ENCODE measurements at places on chromosomes 16 and 17.

DNA sequence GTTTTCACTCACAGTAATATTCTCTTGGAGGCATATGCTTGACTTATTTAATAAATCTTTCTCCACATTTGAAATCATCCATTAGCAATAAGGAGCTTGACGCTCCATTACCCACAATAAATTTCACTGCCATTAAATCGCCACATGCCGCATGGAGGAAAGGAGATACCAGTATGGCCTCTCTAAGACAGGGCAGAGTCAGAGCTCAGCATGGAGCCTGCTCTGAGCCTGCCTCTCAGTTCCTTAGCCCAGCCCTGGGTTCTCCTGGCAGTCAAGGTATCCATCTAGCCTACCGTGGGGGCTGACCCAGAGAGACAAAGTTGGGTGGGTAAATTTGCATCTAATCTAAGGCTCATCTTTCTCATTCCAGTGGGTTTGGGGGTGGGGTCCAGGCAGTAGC, 80.3 kb upstream of the CES5A start:
- DNase-seq, result no peak

DNA sequence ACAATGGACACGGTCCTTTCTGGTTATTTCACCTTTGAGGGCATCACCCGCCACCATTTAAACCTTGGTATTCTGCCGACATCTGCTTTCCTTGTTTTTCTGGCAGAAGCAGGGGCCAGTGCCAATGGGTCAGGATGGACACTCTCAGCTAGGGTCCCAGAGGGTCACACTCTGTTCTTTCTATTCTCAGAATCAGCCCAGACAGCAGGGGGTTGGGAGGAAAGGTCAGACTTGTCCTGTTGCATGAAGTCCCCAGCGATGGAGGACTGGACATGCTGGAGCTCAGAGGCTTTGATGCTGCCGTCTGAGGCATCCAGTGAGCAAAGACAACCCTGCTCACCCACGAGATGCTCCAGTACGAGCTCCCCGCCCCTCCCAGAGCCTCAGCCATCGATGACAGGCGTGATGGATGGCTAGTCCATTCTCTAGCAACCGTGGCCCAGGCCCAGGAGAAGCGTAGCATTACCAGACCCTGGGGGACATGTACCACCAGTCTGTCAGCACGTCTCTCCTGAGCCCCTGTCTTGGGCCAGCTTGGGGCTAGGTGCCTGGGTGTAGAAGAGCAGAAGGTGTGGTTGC, 62.0 kb downstream of the FOXL1 start:
- no peak for DNase-seq

GRCh38 chr16:54519161-54519695, 232.6 kb upstream of the IRX3 start:
- DNase-seq, result no peak

GRCh38 chr16:58379736-58380135, 12.5 kb upstream of the GINS3 start:
- DNase-seq, result no peak

DNA sequence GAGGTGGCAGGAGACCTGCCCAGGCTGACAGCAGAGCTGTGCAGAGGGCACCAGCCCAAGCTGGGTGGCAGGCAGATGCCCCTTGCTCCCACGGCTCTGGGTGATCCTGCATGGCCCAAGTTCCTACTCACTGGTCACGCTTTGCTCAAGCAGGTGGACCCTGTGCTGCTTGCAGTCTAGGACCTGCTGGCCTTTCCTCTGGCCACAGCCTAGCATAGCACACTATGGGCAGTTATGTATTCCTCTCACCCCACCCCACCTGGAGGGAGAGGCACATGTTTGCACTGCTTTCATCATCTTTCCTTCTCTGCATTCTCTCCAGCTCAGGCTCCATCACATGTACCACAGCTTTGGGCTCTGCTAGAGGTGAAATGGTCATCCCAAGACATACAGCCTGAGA, 19.6 kb upstream of the SREBF1 start:
- no peak for DNase-seq

DNA sequence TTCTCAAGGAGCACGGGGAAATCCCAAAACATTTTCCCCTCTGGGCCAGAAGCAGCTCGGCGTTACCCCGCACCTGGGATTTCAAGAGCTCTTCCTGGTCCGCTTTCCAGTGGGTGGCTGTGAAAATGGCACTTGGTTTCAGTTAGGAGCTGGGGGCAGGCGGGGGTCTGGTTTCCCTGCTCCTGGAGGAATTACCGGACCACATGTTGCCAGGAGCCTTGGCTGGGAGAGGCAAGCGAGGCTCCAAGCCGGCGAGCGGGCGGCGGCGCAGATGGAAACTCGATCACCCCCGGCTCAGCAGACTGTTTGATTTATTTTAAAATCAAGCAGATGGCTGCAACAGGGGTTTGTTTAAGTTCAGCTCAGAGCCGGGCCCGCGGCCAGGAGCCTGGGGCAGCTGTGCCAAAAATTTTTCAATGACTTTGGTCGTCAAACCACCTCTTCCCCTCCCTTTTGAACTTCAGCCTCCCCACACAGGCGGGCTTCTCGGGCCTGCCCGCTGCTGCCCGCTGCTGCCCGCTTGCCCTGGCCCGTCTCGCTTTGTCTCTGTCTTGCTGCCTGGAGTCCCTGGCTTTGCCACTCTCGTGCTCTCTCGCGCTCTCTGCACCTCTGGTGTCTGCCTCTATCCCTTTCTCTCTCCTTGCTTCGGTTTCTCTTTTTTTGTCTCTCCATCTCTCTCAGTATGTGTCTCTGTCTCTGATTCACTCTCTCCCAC, 108.0 kb upstream of the CIBAR2 start:
- no peak for DNase-seq

- DNase-seq, result no peak
Observed at GRCh38 chr16:72989579-72990551, 58.1 kb downstream of the ZFHX3 start.
